Germinal center (tissue), 1 donor: ENCODE measurements at places on chromosomes 2 and 18.

DNA sequence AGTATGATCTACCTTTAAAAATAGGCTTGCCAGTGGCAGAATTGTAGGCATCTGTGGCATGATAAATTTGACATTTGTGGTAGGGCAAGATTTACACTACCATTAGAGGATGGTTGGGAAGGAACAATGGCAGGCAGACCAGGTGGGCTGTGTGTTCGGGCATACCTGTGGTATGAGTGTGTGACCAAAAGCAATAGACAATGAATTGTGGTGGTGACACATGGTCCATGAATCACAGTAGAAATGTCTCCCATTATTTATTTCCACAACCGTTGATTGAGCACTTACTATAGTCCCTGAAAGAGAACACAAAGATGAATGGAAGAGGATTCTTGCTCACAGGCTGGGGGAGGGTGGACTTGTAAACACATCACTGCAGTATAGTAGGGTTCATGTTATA lies 29.9 kb upstream of the RUFY4 start:
- no peak for DNase-seq

- no peak for DNase-seq
These were observed 98.5 kb upstream of the DOCK10 start for GRCh38 chr2:225140723-225141122.

DNA sequence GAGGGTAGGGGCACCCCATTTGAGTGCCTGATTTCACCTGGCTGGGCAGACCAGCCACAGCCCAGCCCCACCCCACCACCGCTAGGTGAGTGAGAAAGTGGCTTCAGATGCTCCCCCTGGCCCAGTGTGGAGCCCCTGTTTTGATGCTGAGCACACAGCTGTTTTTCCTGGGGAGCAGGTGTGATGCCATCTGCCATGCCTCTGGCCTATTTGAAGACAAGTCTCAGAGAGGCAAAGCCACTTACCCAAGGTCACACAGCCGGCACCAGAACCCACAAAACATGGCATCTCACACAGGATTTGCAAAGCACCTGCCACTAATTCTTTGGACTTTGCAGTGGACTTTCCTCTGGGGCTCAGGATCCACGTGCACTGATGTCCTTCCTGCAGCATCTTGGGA lies 131.3 kb downstream of the INHBB start:
- no peak for DNase-seq

GRCh38 chr2:55012672-55013484 lies 37.4 kb downstream of the RTN4 start:
- no peak for DNase-seq

DNA sequence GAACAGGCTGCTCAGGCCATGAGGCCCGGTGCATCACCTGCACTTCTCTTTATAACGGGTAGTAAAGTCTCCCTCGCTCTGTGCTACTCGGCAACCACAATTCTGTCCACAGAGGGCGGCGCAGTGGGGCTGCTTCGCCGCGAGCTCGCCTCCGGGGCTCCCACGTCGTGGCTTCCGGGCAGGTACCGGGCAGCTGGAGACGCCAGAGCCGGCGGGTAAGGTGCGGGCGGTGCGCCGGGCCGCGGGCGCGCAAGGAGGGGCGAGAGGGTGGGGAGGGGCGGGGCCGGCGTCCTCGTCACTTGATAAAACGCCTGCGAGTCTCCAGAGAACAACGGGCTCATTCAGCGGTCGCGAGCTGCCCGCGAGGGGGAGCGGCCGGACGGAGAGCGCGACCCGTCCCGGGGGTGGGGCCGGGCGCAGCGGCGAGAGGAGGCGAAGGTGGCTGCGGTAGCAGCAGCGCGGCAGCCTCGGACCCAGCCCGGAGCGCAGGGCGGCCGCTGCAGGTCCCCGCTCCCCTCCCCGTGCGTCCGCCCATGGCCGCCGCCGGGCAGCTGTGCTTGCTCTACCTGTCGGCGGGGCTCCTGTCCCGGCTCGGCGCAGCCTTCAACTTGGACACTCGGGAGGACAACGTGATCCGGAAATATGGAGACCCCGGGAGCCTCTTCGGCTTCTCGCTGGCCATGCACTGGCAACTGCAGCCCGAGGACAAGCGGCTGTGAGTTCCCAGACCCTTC lies at the start of gene ITGA6:
TSS of gene ITGA6 (plus strand) at position 331 of the 734 bp plus-strand sequence.
- DNase-seq = peak; percentile 71
